SK-N-DZ (cell line): ENCODE measurements at places on chromosomes 2 and 18.

DNA sequence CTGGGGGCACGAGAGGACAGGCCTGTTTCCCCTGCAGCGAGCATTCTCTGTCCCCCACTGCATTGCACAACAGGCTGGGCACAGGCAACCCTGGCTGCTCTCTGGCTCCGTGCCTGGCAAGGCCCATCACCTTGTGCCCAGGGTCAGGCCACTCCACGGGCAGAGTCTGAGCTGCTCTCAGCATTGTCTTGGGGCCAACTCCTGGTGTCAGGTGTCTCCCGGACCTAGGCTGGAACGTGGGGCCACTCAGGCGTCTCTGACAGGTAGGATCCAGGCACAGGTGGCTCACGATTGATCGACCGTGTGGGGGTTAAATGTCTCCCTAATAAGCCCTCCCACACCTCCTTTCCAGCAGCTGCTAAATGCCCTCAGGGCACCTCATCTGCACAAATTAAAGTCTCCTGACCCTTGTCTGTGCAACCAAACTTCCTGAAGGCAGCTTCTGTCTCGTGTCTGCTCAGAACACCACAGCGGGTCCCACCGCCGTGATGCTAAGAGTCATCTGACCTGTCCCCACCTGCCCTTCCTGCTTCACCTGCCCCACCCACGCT, 66.6 kb upstream of the GPC1 start:
- no peak for DNase-seq

DNA sequence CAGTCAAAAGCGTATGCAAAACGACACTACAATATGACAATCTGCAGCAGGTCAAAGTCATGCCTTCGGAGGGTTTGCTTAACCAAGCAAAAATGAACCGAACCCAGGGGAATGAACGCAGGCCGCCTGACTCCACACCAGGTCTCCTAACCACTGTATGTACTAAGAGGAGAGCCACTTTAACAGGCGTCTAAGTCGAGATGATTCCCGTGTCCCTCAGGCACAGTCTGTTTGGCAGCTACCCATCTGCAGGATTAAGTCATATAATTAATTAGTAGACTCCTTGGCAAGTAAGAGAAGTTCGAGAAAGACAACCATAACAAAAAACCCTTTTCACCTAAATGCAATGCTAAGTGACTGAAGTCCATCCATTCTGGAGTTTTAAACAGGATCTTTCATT, 15.2 kb downstream of the CYB5A start:
- no peak for DNase-seq

GRCh38 chr2:8004250-8004681, 677.6 kb upstream of the ID2 start:
- no peak for DNase-seq

DNA sequence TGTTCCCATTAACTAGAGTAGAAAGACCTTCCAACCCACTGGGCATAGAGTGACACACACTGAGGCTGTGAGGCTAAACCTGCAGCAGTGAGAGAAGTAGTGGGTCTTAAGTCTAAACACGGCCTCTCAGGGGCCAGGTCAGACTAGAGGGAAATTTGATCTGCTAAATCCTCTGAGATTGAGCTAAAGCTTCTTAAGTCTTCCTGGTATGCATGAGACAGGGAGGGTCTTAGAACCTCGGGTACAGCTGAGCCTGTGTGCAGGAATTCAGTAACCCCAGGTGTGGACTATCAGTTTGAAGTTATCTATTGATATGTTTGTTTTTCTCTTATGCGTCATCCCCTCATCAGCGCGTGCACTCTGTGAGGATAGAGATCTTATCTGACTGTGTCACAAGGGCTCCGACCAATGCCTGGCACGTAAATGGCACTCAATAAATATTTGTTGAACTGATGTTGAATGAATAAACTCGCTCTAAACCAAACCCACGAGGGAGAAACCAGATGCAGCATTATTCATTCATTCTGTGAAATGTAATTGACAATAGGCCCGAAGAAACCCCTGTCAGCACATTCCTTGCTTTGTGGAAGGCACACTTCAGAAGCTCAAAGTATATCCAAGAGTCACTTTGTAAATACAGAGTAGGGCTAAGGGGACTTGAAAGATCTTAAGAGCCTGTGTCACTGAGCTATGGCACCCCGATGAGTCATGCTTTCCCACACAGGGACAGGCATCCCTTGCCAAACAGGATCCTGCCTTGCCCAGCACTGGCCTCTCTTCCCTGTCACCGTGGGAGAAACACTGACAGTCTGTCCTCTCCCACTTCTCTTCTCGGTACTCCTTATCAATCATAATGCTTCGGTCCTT, 21.7 kb upstream of the RAB10 start:
- no peak for DNase-seq

- peak; percentile 42 for DNase-seq
Observed at GRCh38 chr2:41926614-41927580, 120.9 kb upstream of the PKDCC start.

DNA sequence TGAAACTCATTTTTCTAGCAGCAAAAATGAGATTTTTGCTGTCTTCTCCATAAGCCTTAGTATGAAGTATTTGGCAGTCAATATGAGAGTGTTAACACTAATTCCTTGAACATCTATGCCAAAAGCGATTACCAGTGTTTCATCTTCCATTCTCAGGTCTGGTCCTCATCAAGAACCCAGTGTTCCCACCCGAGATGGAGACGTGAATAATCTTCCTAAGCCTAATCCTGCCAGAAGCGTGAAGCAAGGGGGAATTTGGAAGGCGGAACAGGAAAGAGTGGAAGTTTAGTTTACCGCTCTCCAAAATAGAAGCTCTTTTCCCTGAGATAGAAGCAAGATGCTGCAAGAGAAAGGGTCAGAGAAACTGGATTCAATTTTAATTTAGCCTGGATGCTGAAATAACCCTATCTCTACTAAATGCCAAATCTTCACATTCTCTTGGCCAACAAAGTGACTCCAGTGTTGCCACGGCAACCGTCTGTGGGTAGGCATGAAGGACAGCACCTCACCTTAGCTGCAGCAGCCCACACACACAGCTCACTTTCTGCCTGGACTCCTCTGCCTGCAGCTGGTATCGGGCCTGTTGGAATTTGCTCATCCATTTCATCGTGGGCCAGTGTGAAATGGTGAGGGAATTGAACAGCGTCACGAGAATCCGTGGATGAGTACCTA, 711.1 kb downstream of the CBLN2 start:
- no peak for DNase-seq

DNA sequence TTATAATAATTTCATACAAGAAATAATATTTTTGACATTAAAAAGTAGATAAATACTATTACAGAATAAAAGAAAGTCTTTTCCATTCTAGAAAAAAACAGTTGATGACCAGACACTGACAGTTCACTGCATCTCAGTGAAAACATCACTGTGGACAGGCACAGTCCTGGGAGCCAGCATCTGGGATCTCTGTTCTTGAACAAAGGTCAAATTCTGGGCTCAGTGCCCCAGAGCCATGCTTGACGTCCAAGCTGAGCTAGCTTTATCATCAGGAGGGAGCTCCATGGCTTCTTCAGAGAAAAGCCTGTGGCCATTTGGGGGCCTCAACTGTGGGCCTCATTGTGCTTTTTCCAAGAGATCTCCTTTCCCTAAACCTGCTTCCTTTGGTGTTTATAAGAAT, 86.1 kb upstream of the SRD5A2 start:
- no peak for DNase-seq

- DNase-seq, result no peak
Observed at GRCh38 chr2:172409042-172409441, 18.3 kb upstream of the ITGA6 start.

- no peak for DNase-seq
Observed at GRCh38 chr2:3174626-3175567, 202.7 kb downstream of the EIPR1 start.

GRCh38 chr2:189210250-189211087, 30.9 kb upstream of the COL5A2 start:
- no peak for DNase-seq

DNA sequence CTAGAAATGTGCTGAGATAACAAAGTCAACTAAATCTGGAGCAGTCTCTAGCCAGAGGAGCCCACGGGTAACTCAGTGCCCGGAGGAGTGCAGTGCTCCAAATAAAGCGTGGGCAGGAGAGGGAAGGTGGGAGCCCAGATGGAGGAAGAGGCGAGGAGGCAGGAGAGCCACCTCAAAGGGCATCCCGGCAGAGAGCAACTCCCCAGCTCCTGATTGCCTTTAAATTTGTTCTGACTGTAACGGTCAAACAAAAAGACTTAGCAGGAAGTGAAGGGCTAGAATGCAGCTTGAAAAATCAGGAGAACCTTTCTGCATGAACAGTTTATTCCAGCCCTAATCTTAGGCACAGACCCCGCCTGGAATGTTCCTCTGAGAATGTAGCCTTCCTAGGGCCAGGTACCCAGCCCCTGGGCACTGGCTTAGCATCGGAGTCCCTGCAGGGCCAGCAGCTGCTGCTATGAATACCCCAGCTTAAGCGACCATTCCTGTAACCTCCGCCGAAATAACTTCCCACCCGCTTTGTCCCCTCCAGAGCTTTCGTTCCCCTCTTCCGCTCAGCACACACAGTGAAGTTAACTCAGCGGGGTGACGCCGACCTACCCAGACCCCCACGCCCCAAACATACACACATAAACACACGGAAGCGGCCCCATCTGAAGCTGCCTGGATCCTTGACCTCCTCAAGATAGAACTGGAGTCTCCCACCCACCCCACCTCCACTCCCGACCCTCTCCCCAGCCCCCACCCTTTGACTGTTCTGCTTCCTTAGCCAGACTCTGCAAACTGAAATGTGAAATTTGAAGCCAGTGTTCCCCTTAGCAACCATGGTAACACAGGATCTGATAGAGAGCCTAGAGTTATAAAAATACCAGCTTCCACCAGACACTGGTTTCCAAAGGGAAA, 123.2 kb downstream of the SMAD7 start:
- DNase-seq, result peak; percentile 45

- no peak for DNase-seq
Observed at GRCh38 chr2:119753930-119754321, 5.8 kb upstream of the PTPN4 start.

- DNase-seq, result no peak
Observed at GRCh38 chr2:139438478-139438877, 658.3 kb upstream of the NXPH2 start.

GRCh38 chr2:68709421-68709911, 25.1 kb upstream of the ARHGAP25 start:
- peak; percentile 68 for DNase-seq

DNA sequence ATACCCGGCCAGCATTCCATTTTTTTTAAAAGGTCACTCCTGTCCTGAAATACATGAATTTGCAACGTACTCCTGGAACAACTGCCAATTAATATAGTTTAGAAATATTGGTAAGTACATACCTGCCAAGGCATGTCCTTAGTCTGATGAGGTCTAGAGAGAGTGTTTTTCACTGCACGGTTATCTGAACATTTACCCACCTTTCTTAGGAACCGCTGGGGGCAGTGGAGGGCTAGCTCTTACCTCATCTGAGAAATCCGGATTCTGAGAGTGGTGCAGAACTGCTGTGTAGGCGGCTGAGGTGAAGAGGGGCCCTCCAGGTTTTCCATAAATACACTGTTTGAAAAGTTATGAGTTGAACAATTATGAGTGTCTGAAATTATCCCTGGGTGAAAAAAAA, 133.1 kb upstream of the CCDC195 start:
- no peak for DNase-seq

DNA sequence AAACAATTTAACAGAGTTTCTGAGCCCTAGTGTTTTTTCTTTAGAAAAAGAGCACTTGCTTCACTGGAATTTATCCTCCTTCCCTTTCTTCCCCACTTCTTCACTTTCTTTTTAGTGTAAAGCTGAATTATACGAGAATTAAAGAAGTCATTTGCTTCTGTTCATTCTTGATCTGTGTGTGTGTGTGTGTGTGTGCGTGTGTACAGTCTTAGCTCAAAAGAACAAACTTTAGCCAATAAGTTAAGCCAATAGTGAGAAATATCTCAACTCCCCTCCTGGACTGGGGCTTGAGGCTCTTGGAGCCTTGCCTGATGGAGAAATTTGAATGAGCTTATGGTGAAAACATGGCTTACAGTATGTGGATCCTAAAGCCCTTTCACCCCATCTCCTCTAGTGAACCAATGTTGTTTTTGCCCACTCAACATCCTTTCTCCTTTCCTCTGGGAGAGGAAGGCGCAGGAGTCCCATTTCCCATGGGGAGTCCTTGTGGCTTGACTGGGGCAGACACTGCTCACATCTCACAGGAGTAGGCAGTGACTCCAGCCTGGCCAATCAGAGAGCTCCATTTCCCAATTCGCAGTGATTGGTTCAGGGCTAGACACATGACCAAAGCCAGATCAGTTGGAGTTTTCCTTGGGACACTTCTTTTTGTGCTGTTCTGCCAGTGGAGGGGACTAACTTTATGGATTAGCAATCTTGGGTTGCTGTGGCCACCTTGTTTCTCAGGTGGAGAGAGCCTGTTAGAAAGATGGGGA, 16.3 kb upstream of the MYO3B start:
- no peak for DNase-seq

DNA sequence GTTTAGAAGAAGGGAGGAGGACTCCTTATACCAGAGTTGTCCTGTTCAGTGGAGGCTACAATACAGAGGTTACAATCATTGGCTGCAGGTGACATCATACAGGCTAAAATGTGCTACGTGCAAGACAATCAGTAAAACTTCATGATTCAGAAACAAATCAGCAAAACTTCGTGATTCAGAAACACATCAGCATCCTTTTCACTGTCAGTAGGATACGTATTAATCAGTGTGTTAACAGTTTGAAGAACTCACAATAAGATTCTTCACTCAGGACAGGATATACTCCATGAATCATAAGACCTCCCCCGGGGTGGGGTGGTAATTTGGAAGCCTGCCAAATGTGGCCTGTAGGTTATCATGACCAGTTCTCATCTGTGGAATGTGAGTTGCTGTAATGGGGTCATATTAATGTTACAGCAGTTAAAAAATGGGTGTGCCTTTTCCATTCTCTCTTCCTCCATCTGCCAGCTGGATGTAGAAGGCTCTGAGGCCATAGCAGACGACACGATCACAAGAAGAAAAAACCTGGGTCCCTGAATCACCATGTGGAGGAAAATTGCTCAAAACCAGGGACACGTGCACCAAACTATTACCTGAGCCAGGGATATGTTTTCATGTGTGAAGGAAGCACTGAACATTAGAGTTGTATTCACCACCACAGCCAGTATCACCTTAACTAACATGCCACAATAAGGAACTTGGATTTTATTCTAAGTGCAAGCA, 134.8 kb upstream of the CREB1 start:
- DNase-seq, result no peak

- no peak for DNase-seq
Observed at GRCh38 chr2:54867457-54867856, 144.0 kb downstream of the EML6 start.

DNA sequence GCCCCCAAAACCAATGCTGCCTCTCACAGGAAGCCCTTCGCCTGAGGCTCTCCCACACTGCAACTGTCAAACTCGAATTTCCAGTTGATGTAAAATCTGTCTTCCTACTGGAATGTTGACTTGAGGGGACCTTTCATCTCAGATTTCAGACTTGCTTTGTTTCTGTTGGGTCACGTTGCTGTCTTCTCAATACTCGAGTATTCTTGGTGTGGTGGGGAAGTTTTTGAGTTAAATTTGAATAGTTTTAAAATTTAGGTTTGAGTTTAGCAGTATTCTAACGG, 50.8 kb downstream of the AGAP1 start:
- no peak for DNase-seq

GRCh38 chr2:229849073-229849472, 72.7 kb downstream of the TRIP12 start:
- DNase-seq, result no peak
